Activated T-cell treated with anti-CD3 and anti-CD28 coated beads for 4 hours (primary cell): ENCODE measurements at places on chromosomes 1 and 21.

DNA sequence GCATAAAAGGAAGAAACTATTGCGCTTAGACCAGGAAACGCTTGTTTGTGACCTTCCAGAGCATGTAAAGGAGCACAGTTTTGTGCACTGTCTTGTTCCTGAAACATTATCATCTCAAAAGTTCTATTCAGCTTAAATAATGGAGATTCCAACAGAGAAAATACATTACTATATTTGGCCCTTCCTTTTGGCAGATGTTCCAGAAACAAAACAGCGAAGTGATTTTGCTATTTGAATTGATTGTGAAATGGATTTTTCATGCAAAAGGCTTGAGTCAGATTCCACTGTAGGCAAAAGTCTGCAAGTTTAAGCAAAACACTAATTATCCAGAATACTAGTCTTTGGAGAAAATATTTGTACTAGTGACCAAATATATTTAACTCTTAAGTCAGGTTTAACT, 80.3 kb upstream of the PTBP2 start:
- DNase-seq = no peak

GRCh38 chr1:25106352-25106751, 126.0 kb downstream of the SYF2 start:
- no peak for DNase-seq

- DNase-seq = no peak
Observed at GRCh38 chr1:9238134-9238533, 3.6 kb downstream of the H6PD start.

DNA sequence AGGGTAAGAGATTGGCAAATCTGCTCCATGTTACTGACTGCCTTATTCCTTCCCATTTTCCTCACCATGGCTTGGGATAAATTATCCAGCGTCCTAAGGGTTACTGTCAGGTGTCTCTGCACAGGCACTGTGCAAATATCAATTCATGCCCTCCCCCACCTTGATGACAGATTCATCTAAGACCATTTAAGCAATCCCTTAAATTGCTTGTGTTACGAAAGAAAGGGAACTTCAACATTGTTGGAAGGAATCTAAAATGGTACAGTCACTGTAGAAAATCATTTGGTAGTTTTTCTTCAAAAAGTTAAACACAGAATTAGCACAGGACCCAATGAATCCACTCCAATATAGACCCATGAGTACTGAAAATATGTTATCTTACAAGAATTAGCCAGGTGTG, 17.6 kb upstream of the MTARC2 start:
- DNase-seq = no peak

DNA sequence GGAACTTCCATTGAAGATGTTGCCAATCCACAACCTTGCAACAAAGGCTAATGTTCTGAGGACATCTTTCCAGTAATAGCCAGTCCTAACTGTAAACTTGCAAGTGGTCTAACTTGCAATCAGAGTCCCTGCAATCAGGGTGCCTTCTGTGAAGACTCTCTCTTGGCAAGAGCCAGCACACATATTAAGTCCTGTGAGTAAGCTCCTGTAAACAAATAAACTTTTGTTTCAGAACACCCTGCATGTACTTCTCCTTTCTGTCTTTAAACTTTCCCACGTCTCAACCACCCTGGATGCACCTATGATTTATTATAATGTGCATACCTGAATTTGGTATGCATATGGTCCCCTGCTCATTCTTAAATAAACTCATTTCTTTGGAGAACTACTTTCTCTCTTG, 9.1 kb downstream of the GBP7 start:
- no peak for DNase-seq

DNA sequence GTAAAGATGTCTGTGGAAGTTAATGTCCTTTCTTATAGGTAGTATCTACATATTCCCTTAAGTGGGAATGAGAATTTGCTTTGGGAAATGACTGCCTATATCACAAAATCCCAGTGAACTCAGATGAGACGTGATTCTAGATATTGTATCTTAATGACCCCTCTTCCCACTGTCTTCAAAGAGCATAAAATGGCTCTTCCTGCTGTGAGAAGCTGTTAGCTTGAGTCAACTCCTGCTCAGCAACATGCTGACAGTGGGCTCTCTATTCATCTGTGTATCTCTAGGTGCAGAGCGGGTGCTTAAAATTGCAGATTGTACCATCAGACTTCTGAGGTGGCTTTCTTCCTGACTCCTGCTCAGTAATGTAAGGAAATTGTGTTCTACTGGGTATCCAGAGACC, 100.6 kb downstream of the SPAG17 start:
- no peak for DNase-seq

DNA sequence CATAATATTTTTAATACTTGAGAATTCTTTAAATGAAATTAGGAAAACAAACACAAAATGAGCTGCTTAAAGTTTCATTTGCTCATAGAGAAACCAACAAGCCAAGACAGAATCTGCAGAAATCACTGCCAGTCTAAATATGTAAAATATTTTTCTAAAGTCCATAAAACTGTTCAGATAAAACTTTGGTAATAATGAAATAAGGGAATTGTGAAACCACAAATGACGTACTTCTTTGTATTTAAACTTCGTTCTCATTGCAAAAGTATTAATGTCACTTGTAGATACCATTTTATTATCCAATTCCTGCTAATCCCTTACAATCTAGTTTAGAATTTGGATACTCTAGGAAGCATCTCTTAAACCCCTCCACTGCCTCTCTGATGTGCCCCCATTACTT, 234.5 kb upstream of the NEGR1 start:
- no peak for DNase-seq

DNA sequence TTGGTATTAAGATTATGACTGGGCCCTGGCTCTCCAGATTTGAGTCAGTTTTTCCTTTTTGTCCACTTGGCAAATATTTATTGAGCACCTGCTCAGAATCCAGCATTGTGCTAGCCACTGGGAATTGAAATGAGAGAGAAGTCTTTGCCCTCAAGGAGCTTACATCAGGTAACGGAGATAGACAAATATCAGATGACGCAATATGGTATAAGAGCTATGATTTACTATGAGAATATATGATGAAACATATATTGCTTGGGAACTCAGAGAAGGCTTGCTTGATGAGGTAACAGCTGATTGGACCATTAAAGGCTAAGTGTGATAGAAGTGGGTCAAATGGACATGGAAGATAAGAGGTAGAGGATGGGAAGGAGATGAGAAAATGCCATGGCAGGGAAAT, 41.0 kb upstream of the GPR88 start:
- DNase-seq = no peak

DNA sequence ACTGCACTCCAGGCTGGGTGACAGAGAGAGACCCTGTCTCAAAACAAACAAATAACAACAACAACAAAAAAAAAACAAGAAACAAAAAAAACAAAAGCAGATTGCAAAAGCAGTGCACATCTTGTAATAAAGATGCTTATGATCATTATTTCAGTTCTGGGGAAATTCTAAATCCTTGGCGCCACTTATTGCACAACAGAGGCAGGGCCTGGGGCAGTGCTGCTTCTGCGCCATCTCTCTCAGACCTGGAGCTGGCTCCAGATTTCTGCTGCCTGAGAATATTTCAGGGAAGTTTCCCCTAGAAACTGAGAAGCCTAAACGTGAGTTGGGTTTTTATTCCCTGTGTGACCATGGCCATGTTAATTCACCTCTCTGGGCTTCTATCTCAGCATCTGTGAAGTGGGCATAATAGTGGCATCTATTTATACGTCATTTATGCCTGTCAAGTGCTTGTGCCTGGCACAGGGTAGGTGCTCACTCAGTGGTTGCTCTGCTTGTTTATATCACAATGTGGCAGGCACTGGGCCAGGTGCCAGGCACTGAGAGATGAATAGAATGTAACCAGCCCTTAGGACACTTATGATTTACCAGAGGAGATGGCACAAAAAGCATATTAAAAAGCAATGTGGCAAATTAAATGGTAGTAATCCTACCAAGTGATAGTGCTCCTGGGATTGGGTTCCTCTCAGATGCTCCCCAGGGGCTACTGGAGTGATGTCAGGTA, 67.9 kb downstream of the MDM4 start:
- no peak for DNase-seq

GRCh38 chr1:51535006-51535592, 16.0 kb upstream of the EPS15 start:
- DNase-seq = peak; percentile 19
